ENCODE measurements at places on chromosomes 11 and 22.

GRCh38 chr11:87394924-87395323, 357.2 kb downstream of the TMEM135 start:
- DNase-seq, result no peak

- no peak for DNase-seq
Measured at GRCh38 chr11:133946541-133947318, 10.0 kb downstream of the IGSF9B start.

- no peak for DNase-seq
Measured at GRCh38 chr11:99422581-99423427, 402.1 kb downstream of the CNTN5 start.

- DNase-seq, result no peak
Measured at GRCh38 chr22:43005106-43005505, 9.8 kb downstream of the PACSIN2 start.

- DNase-seq, result no peak
Measured at GRCh38 chr11:69044111-69045013, 4.4 kb upstream of the TPCN2 start.

GRCh38 chr22:34696557-34696956, 369.4 kb upstream of the ISX start:
- DNase-seq, result no peak

GRCh38 chr11:134665188-134665535, 253.1 kb upstream of the B3GAT1 start:
- no peak for DNase-seq

DNA sequence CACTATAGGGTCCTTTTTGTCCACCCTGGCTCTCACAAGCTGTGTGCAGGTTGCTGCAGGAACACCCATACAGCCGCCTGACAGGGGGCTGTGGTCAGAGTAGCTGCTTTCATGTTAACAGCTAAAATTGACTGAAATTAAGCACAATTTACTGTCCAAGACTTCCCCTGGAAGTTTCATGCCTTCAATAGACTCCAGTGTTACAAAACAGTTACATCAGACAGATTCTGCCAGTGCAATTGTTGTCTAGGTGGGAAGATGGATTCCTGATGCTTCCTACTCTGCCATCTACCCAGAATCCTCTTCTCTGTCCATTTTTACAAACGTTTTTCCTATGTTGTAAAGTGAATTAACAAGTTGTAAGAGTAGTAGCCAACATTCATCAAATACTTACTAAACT, 5.3 kb upstream of the TSKU start:
- DNase-seq, result no peak

DNA sequence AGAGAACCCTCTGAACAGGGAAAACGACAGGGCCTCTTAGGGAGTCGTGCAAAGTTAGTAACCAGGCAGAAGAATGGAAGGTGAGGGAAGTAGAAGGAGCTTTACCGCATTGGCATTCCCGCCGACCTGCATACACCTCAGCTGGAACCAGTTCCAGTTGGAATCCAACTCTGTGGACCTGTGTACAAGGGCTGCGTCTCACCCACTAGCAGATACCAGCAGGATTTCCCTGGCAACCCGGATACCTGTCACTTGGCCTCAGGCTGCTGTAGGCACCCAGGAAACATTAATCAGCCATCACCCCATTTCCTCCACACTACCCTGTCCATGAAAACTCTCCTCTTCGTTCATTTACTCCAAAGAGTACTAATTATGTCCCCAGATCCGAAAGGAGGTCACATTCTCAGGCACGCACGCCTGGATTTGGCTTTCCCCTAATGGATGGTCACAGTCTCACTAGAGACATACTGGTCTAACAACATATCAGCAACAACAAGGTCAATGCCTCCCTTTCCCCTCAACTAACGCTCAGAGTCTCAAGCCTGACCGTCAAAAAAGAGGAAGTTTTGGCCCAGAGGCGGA, 842 bp downstream of the ARFGAP2 start:
- DNase-seq, result no peak

- no peak for DNase-seq
Measured at GRCh38 chr11:1206391-1207271, 16.2 kb upstream of the MUC5B start.

GRCh38 chr11:86415026-86415425, 40.3 kb downstream of the CCDC81 start:
- DNase-seq, result no peak

DNA sequence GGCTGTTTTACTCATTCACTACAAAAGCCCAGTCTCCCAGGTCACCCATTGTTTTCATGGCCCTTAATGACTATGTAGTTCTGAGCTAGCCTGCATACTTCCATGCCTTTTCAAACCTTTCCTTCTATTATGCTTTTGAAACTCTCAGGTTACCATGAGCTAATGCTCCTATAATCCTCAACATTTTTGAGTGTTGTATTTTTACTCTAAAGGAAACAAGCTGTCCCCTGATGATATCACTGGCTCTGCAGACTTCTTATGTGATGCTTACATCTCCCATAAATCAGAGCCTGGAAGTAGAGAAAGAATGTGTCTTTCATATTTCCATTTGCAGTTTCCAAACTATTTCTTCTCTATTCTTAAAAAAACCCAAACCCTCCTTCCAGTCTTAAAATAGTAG, 159.0 kb upstream of the RAG2 start:
- DNase-seq, result no peak

GRCh38 chr22:24067587-24068376, 56.7 kb downstream of the CABIN1 start:
- DNase-seq, result no peak

- no peak for DNase-seq
Measured at GRCh38 chr11:123111465-123111864, 49.5 kb upstream of the HSPA8 start.

Measured in stimulated activated CD8-positive, alpha-beta memory T cell treated with anti-CD3 and anti-CD28 coated beads, Interleukin-4, amount 100 ng/mL, for 4 hours (primary cell).